Effector CD8-positive, alpha-beta T cell (primary cell): ENCODE measurements at places on chromosomes 5 and 9.
A peak's percentile ranks its signal among the peaks of the same experiment; 100 is the strongest.

DNA sequence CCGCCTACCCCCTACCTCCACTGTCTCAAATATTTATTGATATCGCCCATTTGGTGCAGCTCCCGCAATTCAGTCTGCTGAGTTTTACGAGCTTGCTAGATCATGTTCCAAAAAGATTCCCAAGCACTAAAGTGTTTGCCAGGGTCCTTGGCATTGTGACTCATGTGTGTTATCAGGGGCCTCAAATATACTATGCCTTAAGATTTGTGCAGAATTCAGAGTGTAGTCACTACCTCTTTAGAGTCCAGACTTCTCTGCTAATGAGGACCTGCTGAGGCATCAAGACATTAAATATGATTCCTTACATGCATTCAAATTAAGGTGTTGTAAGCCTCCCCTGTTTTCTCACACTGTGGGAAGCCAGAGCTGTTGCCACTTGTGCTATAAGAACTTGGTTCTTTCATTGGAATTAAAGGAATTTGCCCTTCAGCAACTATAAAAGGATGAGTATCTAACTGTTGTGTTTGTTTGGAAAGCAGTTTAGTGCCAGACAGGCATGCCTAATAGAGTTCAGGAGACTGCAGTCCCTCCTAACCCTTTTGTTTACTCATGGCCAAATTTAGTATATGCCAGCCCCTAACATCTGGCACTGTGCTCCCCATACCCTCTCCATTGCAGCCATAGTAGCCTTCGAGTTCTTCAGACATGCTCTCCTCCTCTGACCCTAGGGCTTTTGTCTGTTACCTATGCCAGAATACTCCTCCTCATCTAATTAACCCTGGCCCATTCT, 316.4 kb downstream of the NR3C1 start:
- no peak for DNase-seq

GRCh38 chr9:68708513-68708912, 3.5 kb downstream of the PIP5K1B start:
- no peak for DNase-seq

DNA sequence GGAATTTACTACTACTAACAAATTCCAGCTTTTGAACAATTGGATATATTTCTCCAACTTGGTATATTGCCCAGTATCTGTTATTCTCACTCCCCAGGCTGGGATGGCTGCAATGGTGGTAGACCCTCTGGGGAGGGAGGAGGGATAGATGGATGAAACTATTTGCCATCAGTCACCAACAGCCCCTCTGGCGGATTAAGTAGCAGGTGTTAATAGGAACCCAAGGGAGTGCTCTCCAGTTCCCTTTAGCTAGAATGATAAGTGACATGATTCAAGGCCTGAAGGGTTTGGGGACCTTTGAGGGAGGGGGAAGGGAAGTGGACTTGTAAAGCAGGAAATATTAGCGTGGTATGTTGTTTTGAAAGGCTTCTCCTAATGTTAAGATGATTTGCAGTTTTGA, 824.0 kb upstream of the ARRDC3 start:
- no peak for DNase-seq

GRCh38 chr5:158715592-158715991, 384.1 kb downstream of the EBF1 start:
- DNase-seq, result no peak

- DNase-seq, result no peak
Measured at GRCh38 chr9:25677301-25678146, 720 bp downstream of the TUSC1 start.

DNA sequence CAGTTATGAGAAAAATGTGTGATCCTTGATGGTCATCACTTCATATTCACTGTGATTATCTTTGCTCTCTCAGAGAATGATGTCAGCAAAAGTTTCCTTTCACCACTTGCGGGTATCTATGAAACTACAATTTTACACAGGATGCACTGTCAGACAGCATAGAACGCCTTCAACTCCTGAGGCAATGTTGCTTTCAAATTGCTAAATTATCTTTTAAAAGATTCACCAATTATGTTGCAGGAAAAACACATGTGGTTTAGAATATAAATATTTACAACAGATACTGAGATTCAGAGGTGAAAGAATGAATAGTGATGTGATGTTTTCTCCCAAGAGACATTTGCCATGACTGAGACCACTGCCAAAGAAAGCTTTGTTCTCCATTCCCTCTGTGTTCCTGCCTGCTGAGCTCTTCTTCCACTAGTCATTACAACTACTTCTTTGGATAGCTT, 879.8 kb upstream of the DMAC1 start:
- no peak for DNase-seq

DNA sequence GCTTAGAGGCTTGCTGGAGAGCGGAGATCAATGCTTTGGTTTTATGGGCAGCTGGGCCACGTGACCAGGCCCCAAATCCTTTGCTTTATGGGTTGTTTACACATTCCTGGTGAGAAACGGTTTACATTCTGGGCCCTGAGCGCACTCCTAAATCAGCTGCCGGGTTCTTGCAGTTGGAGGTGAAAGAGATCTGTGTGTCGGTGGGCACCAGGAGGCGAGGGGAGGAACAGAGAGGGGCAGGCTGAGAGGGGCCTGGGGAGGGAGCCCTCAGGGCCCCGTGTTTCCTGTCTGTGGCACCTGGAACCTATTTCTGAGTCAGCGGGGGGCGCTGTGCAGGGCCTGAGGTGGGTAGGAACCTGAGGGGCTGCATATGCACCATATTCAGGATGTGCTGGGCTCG, 63.5 kb upstream of the HAND1 start:
- DNase-seq, result no peak

- peak; percentile 26 for DNase-seq
Measured at GRCh38 chr9:70412832-70413463, 1.5 kb downstream of the KLF9 start.

- no peak for DNase-seq
Measured at GRCh38 chr9:121214005-121214404, 12.3 kb upstream of the RAB14 start.

DNA sequence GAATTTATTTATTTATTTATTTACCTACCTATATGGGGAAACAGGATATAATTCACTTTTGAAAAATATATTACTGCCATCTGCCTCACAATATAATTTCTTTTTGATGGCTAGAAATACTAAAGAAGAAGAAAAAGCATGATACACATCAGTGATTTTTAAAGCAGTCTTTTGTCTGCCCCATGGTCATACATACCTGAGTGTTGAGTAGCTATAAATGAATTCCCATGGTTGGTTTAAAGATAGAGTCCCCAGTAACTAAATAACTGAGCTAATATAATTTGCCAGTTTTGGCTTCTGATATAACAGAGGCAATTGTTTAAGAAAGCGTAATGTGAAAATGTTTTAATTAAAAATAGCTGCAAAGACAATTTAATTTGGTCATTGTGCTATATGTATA, 447.8 kb downstream of the PDE4D start:
- DNase-seq, result no peak

GRCh38 chr9:35436933-35437332, 53.0 kb upstream of the RUSC2 start:
- DNase-seq, result no peak

- DNase-seq, result no peak
Measured at GRCh38 chr5:156230887-156231286, 96.1 kb upstream of the SGCD start.

- DNase-seq, result no peak
Measured at GRCh38 chr5:54063817-54064216, 246.6 kb downstream of the ARL15 start.

- DNase-seq, result no peak
Measured at GRCh38 chr5:359301-359897, 37.9 kb downstream of the AHRR start.

GRCh38 chr5:136057401-136058038, 28.7 kb downstream of the TGFBI start:
- no peak for DNase-seq

GRCh38 chr9:105024529-105024928, 96.6 kb upstream of the ABCA1 start:
- no peak for DNase-seq

- DNase-seq, result no peak
Measured at GRCh38 chr5:44334622-44335021, 54.6 kb downstream of the FGF10 start.

GRCh38 chr5:98349251-98349989, 424.0 kb upstream of the RGMB start:
- DNase-seq, result no peak

- DNase-seq, result no peak
Measured at GRCh38 chr5:25119650-25120049, 474.9 kb upstream of the CDH10 start.

DNA sequence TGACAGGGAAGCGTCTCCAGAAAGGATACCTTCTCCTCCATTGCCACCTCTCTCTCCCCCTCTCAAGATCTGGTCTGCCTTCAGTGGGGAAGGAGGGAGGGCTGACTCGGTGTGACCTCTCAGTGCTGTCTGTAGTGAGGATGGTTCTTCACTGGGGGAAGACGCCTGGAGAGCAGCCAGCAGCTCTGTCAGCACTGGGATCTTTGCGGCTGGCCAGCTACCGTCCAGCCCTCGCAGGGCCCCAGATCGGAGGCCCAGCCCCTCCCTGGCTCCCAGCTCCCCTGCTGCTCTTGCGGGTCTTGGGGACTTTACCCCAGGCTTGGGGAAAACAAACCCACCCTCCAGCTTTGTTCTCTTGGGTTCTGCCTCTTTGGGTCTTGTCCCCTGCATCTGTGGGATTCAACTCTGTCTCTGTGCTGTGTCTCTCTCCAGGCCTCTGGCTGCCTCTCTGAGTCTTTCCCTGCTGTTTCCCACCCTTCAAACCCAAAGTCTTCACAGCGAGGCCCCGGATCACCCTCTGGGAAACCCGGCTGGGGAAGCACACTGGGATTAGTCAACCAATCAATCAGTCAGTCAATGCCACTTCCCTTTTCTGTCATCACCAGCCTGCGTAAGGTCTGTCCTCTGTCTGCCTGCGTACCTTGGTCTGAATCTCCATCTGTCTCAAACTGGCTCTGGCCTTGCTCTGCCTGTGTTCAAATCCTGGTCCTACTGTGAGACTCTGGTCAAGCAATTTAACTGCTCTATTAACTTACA, 23.0 kb downstream of the FGF18 start:
- DNase-seq, result no peak

GRCh38 chr5:100828071-100828897, 74.8 kb downstream of the ST8SIA4 start:
- no peak for DNase-seq

- DNase-seq, result no peak
Measured at GRCh38 chr5:54471398-54471797, 15.9 kb downstream of the HSPB3 start.

DNA sequence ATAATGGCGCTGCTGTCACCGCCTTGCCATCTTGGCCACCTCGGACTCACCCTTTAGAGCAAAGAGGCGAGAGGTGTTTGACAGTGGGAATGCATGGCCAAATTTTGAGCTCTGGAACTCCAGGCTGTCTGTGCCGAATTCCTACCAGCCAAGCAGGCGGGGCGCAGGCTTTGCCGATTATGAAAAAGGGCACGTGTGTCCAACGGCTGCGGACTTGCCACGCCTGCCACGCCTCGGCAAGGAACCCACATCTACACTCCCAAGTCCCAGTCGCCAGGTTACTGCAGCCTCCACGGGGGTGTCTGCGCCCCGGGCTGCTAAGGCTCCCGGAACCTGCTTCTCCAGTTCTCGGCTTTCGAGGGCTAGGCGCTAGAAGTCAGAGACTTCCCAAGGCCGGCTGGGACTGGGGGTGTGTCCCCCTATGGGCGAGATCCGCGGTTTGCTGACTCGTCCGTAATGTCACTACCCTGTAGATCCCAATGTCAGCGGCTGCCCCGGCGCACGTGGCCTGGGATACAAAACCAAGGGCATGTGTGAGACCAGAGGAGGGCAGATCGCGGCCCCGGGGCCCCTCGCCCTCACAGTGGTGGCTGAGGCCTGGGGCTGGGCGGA, 2.8 kb downstream of the NPR3 start:
- DNase-seq, result no peak

DNA sequence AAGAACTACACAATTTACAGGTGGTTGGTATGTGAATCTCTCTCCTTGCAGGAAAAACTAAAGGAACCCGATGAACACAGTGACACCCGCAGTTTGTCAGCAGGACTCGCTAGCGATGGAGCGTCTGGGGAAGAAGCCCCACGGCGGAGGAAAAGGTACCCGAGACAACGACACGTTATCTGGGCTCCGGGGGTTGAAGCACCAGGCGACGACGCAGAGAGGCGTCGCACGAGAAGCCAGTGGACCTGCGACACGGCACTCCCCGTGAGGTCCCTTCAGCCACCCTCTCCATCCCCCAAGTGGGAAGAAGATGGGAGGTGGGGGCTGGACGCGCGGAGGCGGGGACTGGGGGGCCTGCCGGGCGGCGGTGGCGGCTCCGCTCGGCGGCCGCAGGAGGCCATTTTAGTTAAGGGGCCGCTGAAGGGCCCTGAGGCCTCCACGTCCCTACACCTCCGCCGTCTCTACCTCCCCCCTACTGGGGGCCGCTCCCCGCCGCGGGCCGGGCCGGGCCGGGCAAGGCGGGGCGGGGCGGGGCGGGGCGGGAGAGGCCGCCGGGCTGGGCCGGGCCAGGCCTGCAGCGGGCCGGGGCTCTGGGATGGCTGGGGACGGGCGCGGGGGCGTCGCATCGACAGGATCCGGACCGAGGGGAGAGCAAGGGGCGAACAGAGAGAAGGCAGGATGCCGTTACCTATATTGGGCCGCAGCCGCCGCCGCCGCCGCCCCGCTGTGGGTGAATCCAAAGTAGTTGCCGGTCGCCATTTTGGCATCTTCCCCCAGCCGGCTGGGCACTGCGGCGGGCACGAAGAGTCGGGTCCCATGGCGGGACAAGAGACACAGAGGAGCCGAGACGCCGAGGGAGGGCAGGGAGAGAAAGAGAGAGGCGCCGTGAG, 754 bp downstream of the ZFR start:
- peak; percentile 41 for DNase-seq

DNA sequence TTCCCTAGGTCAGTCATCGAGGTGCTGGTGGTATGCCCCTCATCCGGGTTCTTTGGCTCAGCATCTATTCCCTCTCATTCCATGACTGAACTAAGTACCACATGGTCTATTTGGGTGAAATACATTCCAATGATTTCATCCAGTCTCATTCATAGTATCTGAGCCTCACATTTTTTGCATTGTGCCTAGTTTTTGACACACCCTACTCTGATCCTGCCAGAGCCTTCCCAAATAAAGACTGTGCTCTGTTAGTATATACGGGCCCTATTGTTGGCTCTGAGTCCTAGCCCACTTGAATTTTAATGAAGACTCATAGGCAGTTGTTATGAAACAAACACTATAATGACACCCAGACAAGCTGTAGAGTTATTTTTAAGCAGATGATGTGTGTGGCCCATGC, 740.7 kb downstream of the CETN3 start:
- no peak for DNase-seq

DNA sequence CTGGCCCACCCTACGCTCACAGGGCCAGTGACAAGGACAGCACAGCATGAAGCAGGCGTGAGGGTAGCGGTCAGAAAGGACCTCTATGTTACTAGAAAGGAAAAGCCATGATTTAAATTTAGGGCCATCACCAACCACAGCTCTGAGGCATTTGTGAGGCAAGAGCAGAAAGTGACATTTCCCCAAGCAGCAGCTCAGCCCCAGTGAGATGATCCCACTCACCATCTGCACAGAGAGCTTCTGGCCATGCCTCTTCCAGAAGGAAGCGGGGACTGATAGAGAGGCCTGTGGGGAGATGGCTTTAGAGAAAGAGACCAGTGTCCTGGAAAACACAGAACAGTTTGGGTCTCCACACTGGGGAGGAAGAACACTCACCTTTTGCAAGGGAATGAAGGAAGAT, 413.9 kb downstream of the SPOCK1 start:
- no peak for DNase-seq

- no peak for DNase-seq
Measured at GRCh38 chr5:172567294-172567693, 73.8 kb upstream of the NEURL1B start.

GRCh38 chr5:78504704-78505677, 143.6 kb downstream of the LHFPL2 start:
- no peak for DNase-seq
